ENCODE measurements at places on chromosomes 12 and 14.
A peak's percentile ranks its signal among the peaks of the same experiment; 100 is the strongest.

DNA sequence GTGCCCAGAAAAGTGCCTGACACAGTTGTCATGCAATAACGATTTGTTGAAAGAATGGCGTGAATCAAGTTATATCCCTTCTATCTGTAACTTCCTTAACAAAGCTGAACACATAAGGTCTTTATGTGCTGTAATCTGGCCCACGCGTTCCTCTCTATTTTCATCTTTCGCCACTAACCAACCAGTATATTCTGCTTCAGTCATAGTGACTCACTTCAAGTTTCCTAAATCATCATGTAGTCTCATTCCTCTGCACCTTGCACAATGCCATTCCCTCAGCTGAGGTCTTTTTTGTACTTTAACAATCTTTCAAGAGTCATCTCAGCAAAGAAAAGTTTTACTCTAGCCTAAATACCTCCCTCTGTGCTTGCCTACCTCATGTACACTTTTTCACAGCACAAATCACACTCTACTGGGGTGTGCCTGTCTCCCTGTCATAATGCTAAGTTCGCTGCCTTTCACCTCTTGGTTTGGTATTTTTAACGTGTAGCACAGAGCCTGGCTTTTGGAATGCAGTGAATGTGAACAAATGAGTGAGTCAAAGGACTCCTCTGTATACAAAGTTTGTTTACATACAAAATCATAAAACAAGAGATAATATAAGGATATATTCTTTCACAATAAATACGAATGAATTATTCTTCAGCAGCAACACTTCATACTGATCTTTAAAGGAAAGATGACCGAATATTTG is 2.9 kb upstream of the CMAS start:
- no peaks in the 10 kb centered on the region for H3K36me3 ChIP-seq
- H3K27ac ChIP-seq = no peak overlapping the region
- no peaks in the 10 kb centered on the region for H3K27me3 ChIP-seq

DNA sequence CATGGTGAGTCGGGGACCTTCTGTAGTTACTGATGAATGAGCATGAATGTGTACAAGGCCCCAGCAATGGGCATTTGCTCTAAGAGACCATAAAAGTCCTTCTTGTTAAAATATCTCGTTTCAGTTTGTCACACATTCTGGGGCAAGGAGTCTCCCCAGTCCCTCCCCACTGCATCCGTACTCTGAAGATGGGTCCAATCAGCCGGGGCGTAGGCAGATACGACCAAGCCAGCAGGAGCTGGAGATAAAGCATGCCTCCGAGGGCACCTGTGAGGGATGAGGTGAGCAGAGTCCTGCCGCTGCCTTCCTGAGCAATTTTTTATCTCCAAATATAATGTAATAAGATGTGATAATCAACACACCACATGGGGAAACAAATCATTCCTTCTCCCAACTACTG is 528.5 kb downstream of the BCL11B start:
- no peaks in the 10 kb centered on the region for H3K4me1 ChIP-seq
- H3K4me3 ChIP-seq = no peak overlapping the region
- H3K27ac ChIP-seq = no peak overlapping the region
- H3K27me3 ChIP-seq = no peaks in the 10 kb centered on the region
- no peak for DNase-seq

- H3K27me3 ChIP-seq = no peaks in the 10 kb centered on the region
- H3K4me3 ChIP-seq = no peak overlapping the region
- DNase-seq = no peak
- no peak overlapping the region for H3K27ac ChIP-seq
- H3K36me3 ChIP-seq = no peaks in the 10 kb centered on the region
- no peaks in the 10 kb centered on the region for H3K4me1 ChIP-seq
Measured at GRCh38 chr12:99200711-99201384, 446.7 kb upstream of the GARIN6 start.

DNA sequence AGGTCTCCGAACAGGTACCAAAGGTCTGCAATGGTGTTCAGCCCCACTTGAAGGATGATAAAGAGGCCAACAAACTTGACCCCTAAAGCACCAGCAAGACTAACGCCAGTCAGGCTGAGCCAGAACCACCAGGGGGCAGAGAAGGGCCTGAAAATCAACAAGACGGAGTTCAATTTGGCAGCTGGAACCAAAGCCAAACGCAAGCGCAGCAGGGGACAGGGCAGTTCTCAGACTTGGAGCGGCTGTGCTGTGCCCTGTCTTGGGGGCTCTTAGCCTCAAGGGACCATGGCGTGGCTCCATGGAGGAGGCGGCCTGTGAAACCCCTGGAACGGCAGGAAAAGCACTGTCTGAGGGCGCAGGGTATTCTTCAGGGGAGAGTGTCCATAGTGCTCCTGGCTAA is 19.6 kb downstream of the POMT2 start:
- peaks cover 30% of the 10 kb centered on the region for H3K36me3 ChIP-seq
- DNase-seq = peak; percentile 19
- no peak overlapping the region for H3K4me3 ChIP-seq
- no peaks in the 10 kb centered on the region for H3K27me3 ChIP-seq

- H3K4me3 ChIP-seq = no peak overlapping the region
- H3K4me1 ChIP-seq = no peaks in the 10 kb centered on the region
- no peak overlapping the region for H3K27ac ChIP-seq
- DNase-seq = no peak
- H3K27me3 ChIP-seq = no peaks in the 10 kb centered on the region
Measured at GRCh38 chr12:10182354-10183049, 3.7 kb downstream of the TMEM52B start.

- H3K27ac ChIP-seq = peak overlapping the region; percentile 32
- peaks cover 19% of the 10 kb centered on the region for H3K4me1 ChIP-seq
- peaks cover 10% of the 10 kb centered on the region for H3K27me3 ChIP-seq
- DNase-seq = no peak
Measured at GRCh38 chr12:48000878-48001504, 3.3 kb downstream of the COL2A1 start.

- no peaks in the 10 kb centered on the region for H3K4me1 ChIP-seq
- H3K4me3 ChIP-seq = no peak overlapping the region
- no peak for DNase-seq
- no peak overlapping the region for H3K27ac ChIP-seq
Measured at GRCh38 chr14:78997811-78998210, 827.6 kb downstream of the NRXN3 start.

- no peak overlapping the region for H3K4me3 ChIP-seq
- H3K27ac ChIP-seq = no peak overlapping the region
- no peaks in the 10 kb centered on the region for H3K4me1 ChIP-seq
- DNase-seq = no peak
- H3K36me3 ChIP-seq = no peaks in the 10 kb centered on the region
Measured at GRCh38 chr12:38880288-38880687, 25.1 kb downstream of the CPNE8 start.

DNA sequence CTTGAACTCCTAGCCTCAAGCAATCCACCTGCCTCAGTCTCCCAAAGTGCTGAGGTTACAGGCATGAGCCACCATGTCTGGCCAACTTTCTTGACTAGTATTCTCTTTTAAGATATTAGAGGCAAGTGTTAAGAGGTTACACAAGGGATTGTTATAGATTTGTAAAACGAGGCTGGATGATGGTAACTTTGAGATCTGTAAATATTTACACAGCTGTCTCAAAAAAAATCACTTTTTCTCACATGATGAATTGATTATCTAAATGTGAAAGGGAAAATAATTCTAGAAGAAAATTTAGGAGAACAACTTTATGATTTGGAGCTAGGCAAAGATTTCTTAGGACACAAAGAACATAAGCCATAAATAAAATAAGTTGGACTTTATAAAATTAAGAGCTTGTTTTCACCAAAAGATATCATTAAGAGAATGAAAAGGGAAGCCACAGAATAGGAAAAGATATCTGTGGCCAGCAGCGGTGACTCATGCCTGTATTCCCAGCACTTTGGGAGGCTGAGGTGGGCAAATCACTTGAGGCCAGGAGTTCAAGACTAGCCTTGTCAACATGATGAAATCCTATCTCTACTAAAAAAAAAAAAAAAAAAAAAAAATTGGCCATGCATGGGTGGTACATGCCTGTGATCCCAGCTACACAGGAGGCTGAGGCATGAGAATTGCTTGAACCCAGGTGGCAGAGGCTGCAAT is 77.4 kb downstream of the BBS10 start:
- DNase-seq = no peak
- H3K27me3 ChIP-seq = no peaks in the 10 kb centered on the region
- no peaks in the 10 kb centered on the region for H3K4me1 ChIP-seq
- H3K27ac ChIP-seq = no peak overlapping the region
- H3K36me3 ChIP-seq = no peaks in the 10 kb centered on the region
- H3K4me3 ChIP-seq = no peak overlapping the region

DNA sequence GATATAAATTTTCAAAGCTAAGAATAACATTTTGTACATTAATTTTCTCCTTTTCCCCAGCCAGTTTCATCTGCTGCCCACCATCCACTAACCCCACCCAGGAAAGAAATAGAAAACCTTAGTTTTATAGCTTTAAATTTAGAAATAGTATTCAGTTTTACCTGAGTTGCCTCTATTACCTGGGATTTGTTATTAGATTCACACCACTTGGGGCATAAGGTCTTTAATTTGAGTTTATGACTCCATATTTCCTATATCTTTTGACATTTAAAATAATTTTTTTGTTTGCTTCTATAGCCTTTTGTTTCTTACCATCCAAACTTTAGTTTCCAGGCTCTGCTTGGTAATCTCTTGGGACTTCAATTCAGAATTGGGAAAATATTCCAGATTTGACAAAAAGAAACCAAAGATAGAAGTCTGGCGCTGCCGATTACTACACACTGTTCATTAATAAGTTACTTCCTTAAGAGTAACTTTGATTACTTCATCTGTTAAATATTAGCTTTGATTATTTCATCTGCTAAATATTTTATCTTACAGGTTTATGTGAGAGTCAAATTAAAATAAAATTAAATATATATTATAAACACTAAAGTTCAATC is 485.5 kb upstream of the FOXG1 start:
- H3K36me3 ChIP-seq = no peaks in the 10 kb centered on the region
- no peaks in the 10 kb centered on the region for H3K27me3 ChIP-seq
- no peaks in the 10 kb centered on the region for H3K4me1 ChIP-seq
- no peak overlapping the region for H3K4me3 ChIP-seq
- H3K27ac ChIP-seq = no peak overlapping the region

- peak overlapping the region; percentile 99 for H3K27ac ChIP-seq
- no peaks in the 10 kb centered on the region for H3K27me3 ChIP-seq
- H3K36me3 ChIP-seq = peaks cover 3% of the 10 kb centered on the region
- DNase-seq = no peak
- H3K4me1 ChIP-seq = peaks cover 31% of the 10 kb centered on the region
Measured at GRCh38 chr12:6688543-6688998, 604 bp downstream of the ZNF384 start.
